SHP77 treated with DMSO at 0.1 percent for 48 hours (cell line): ENCODE measurements at places on chromosomes 7 and 10.

DNA sequence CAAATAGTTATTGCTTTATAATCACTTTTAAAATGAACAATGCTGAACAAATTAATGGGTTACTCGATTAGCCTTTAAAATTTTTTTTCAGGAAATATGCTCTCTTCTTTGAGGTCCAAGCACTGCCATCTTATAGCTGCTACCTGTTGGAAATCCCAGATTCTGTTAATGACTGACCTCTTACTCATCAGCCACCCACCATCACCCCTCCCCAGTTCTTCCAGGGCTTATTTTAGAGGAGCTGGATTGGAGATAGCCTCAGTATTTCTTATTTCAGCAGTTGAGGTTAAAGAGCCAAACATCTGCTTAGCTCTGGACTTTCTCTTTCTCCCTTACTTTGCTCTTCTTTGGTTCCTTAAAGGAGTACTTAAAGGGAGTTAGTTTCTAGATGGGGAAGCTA is 420.0 kb downstream of the EXOC4 start:
- no peak for DNase-seq

DNA sequence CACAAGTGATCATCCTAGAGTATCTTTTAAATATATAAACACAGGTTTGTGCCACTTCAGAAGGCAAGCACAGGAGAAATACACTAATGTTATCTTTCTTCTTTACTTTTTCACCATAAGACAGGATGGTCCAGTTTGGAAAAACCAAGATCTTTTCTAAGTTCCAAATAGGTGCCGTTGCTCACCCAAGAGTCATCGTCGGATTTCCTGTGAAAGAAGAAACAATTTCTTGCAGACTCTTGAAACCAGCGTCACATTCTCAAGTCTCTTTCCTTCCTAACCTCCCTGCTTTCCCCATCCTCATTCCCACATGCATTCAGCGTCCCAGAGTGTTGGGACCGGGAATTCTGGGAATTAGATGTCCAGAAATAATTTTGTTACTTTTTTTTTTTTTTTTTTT is 42.8 kb upstream of the GSDME start:
- no peak for DNase-seq

- DNase-seq, result no peak
Measured at GRCh38 chr10:31101123-31101522, 69.5 kb upstream of the ZNF438 start.

DNA sequence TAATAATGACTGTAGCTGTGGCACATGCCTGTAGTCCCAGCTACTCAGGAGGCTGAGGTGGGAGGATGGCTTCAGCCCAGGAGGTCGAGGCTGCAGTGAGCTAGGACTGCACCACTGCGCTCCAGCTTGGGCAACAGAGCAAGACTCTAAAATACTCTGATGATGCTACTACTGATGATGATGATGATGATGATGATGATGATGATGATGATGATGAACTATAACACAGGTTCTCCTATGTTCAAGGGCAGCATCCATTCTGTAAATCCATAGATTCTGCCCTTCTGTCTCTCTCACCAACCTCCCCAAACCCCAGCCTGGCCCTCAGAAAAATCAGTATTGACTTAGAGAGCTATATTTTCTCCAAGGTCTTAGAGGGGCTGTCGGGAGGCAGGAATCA is 22.8 kb upstream of the EN2 start:
- no peak for DNase-seq

- DNase-seq, result no peak
Measured at GRCh38 chr7:100693312-100694097, 545 bp downstream of the GIGYF1 start.

GRCh38 chr10:129404091-129404490 is 63.0 kb upstream of the MGMT start:
- no peak for DNase-seq

GRCh38 chr10:94230134-94230785 is 132.5 kb downstream of the NOC3L start:
- no peak for DNase-seq

- no peak for DNase-seq
Measured at GRCh38 chr10:32909456-32909855, 48.6 kb downstream of the ITGB1 start.

DNA sequence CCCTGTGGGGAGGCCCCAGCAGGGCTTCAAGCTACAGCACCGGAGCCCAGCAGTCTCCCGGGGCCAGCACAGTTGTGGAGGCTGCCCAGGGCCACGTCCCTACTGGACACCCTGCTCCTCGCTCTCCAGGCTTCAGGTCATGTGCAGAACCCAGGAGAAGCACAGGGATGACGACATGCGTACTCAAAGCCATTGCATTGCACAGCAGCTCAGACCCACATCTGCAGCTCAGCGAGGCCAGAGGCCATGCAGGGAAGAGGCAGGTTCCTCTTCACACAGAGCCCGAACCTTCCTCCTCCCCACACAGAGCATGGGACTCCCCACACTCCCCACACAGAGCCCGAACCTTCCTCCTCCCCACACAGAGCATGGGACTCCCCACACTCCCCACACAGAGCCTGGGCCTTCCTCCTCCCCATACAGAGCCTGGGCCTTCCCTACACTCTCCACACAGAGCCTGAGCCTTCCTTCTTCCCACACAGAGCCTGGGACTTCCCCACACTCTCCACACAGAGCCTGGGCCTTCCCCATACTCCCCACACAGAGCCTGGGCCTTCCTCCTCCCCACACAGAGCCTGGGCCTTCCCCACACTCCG is 12.3 kb downstream of the CFAP46 start:
- no peak for DNase-seq

GRCh38 chr7:155395176-155395797 is 62.6 kb upstream of the EN2 start:
- no peak for DNase-seq

DNA sequence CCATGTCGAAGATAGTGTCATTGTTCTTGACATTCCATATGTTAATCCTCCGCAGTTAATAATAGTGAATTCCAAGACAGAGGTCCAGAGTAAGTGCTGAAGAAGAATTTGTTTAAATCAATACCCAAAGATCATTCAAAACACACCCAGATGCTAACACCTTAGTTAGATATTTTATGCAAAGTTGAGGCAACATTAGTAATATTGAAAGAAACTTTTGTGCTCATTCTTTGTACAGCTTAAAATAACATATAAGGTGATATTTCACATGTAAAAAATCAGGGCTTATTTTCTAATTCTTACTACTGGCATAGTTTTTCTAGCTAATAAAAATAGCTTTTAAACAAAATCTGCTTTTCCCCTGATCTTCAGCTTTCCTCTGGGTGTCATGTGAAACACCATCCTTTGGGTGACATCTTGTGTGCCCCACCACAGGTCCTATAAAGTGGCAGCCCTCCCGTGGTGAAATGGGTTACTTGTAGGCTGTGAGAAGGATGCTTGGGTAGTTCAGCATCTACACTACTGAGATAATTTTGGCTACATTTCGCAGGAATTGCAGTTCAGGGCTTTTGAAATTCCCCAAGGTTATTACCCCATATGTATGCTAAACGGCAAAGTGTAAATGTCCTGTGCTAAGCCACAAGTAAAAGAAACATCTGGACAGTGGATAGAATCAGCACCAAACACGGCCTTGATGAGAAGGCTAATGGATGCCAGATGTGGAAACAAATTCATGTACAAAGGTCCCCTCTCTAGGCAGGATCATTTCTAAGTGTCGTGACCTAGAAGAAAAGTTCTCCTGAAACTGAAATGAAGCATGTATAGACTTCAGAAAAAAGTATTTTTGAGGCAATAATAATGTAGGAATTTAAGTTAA is 105.4 kb downstream of the GRM3 start:
- no peak for DNase-seq

DNA sequence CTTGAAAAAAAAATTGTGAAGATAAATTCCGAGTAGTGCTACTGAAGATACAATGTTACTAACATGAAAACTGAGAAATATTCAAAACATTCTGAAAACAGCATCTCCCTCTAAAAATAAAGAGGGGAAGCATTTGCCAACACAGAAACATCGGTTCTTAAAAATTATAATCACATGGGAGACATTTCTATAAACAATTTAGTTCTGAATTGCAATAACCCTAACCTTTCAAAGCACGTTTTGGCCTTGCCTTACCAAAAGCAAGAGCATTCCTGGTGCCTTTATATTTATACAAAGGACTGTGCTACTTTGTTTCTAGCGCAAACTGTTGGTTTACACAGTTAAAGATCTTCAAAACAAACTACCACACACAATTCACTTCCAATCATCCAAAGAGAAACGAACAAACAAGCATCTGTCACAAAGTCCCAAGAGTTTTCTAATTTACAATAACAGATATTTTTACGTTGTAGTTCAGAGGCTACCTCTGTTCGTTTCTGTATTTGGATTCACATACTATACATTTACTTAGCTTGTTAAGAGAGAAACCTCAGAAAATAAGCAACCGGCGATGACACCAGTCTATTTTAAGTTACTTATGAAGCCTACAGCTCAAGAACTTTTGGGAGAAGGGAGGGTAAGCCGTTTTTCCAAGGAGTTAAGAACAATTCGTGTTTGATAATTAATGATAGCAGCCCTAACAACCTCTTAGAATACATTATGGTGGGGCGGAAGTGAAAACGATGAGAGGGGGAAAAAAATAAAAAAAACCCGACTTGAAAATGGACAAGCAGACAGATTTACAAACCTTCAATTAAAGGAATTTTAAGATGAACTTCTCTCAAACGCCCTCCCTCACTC is 1.3 kb downstream of the ABI1 start:
- no peak for DNase-seq

DNA sequence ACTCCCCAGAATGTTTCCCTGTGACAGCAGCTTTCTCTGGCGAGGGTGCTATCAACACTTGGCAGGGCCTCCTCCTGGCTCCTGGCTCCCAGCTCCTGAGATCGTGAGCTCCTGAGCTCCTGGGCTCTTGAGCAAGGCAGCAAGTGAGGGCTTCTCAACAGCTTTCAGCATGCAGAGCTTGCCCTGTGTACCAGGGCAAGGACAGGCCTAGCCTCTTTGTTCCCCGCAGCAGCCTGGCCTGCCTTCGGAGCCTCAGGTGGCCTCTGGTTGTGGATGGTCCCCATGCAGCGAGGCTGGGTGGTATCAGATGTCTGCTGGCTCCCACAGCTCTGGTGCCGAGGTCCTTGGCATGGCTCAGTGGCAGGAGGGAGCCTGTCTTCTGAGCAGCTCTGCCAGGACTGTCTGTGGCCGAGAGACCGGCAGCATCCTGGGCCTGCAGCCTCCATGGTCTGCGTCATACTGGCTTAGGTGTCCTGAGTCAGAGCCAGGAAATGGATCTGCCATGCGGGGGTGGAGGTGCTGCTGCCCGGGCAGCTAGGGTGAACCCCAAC is 44.2 kb downstream of the ZMIZ1 start:
- no peak for DNase-seq
